ENCODE measurements at places on chromosomes 4 and X. TPM values are rescaled to one million over a fixed set of nuclear protein-coding genes. Genes with fewer than 3 reads are reported as not detected.

The MGAT4D gene
- total RNA-seq = not detected

The SOWAHB gene
- 0.03 TPM for total RNA-seq

The SLC10A6 gene
- total RNA-seq = 0.20 TPM

The FAM200B gene
- total RNA-seq = 32.1 TPM

The PDLIM3 gene
- total RNA-seq = 62.4 TPM
